T-helper 1 cell treated with Interleukin-12 subunit alpha and Interleukin-12 subunit beta and Interleukin-4 antibody, amounts not matched to agents 30 ng/mL and 1 ng/mL, for 36 hours (primary cell): ENCODE measurements at places on chromosomes 3 and 15. TPM values are rescaled to one million over a fixed set of nuclear protein-coding genes. Genes with fewer than 3 reads are reported as not detected.

KLHL40 gene
- total RNA-seq = not detected in 2 replicates

PP2D1 gene
- not detected in 2 replicates for total RNA-seq

EPHB3 gene
- total RNA-seq = 0.10 TPM in 2 replicates

CSTA gene
- not detected in 2 replicates for total RNA-seq

HGD gene
- total RNA-seq = 0.39 and 0.61 TPM in 2 replicates
